ENCODE measurements at places on chromosomes 11 and 22.
A peak's percentile ranks its signal among the peaks of the same experiment; 100 is the strongest.

DNA sequence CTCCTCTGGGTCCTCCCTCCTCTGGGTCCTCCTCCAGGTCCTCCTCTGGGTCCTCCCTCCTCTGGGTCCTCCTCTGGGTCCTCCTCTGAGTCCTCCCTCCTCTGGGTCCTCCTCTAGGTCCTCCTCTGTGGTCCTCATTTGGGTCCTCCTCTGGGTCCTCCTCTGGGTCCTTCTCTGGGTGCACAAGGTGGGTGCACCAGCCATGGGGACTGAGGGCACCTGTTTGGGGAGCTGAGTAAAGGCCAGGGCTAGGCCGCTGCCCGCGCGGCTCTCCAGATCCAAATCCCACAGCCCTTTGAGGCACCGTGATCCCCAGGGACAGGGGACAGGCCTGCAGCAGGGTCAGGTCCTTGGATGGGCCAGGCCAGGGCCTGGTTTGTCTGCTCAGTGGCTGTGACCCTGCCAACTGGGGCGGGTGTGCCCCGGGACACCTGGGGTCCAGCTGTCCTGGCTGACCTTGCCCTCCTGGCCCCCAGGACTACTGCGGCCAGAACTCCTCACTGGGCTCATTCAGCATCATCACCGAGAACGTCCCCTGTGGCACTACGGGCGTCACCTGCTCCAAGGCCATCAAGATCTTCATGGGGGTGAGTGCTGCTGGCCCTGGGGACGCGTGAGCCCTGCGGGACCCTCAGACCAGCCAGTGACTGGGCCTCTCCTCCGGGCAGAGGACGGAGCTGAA is 12.7 kb downstream of the MUC2 start:
- no peak for DNase-seq

DNA sequence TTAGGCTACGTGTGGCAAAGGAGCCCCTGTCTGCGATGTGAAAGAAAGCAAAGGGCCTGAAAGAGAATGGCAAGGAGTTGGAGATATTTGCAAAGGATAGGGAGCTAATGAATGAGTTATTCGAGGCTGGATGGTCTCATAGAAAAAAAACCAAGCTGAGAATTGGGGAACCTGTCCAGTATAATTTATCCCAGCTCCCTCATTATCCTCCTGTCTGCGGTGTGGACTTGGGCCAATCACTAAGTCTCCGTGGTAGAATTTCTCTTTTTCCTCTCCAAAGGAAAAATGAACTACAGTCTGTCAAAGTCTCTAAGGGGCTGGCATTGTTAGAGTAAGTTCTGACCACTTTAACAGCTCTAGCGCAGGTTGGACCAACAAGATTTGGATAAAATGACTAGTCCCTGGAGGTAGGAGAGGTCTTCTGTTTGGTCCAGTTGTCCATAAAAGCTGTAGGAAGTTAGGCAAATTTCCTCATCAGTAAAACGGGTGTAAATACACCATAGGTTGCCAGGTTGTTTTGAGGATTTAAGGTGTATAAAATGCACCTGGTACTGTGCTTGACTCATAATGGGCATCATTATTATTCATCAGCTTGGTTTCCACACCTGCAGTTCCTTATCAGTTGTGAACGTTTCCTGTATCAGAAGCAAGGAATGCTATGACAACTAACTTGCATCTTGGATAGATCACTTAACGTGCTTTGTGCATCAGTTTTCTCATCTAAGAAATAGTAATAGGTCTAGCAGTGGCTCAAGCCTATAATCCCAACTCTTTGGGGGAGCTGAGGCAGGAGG is 10.3 kb upstream of the CDON start:
- DNase-seq, result no peak

GRCh38 chr11:110897035-110897434 is 184.8 kb upstream of the ARHGAP20 start:
- no peak for DNase-seq

DNA sequence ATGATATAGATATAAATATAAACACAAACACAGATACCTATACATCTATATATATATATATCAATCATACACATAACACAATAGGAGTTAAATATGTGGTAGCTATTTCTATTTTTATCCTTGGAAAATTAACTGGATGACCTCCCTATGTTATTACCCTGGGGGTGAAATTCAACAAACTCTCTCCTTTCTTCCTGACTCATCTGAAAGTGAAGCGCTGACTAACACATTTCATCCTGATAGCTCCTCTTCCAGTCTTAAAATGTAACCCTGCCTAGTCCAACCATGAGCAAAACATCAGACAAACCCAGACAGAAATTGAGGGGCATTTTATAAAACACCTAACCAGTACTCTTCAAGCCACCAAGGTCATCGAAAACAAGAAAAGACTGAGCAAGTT is 220.6 kb upstream of the ISX start:
- no peak for DNase-seq

GRCh38 chr11:79196950-79197349 is 243.9 kb downstream of the TENM4 start:
- no peak for DNase-seq

- DNase-seq, result no peak
These were observed 2.6 kb upstream of the NAALADL1 start for GRCh38 chr11:65060913-65061408.

GRCh38 chr11:113730887-113731726 is 25.0 kb upstream of the TMPRSS5 start:
- peak; percentile 49 for DNase-seq

DNA sequence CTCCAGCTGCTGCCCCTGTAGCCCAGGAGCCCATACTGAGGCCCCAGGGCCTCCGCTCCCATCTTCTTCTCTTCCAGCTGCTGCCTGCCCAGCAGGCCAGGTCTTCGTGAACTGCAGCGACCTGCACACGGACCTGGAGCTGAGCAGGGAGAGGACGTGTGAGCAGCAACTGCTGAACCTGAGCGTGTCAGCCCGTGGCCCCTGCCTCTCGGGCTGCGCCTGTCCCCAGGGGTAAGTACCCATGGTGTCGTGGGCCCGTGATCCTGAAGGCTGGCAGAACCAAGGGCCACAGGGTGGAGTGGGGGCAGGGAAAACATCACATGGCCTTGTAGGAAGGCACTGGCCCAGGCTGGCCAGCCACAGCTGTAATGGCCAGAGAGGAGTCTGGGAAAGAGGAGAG is 31.2 kb downstream of the OTOG start:
- DNase-seq, result no peak

DNA sequence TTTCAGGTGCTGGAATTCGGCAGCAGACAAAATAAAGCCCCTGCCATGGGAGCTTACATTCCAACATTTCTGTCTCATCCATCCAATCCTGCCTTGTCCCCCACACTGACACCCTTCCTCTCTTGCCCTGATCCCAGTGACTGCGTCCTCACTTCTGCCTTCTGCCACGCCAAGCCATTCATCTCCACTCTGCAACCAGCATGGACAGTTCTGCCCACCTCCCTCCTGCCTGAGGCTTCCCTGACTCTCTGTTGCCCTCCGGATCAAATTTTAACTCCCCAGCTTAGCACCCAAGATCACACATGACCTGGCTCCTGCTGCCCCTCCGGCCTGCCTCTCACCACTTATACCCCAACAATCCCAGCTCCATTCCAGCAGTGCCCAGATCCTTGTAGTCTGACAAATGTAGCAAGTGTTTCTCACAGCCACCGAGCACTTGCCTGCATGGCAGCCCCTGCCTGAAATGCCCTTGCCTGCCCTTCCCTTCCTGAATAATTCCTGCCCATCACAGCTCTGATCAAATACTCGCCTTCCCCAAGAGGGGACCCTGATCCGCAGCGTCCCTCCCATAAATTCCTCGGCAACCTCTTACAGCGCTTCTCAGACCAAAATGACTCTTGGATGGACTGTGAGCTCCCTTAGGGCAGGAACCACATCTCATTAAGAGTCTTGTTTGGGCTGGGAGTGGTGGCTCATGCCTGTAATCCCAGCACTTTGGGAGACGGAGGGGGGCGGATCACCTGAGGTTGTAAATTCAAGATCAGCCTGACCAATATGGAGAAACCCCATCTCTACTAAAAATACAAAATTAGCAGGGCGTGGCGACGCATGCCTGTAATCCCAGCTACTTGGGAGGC is 2.3 kb downstream of the ACTN3 start:
- no peak for DNase-seq

- DNase-seq, result peak; percentile 64
These were observed 20.6 kb downstream of the APOBEC3H start for GRCh38 chr22:39117585-39118191.

DNA sequence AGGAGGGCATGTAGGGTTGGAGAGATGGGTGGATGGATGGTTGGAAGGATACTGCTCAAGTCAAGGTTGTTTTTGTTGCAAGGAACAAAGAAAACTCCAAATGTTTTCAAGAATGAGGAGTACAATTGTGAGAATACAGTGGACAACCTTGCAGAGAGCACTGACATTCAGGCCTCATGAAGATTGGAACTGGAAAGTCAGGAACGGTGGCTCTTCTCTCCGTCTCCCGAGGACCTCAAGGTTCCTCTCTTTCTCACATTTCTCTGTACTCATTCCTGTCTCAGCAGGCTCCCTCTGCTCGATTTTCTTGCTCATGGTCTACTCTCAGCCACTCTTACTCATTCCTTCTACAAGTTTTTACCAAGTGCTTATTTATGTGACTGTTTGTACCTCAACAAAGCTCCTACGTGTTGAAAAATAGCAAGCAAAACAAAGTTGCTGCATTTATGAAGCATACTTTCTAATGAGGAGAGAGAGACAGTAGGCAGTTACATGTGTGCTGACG is 97.6 kb downstream of the SWAP70 start:
- no peak for DNase-seq

DNA sequence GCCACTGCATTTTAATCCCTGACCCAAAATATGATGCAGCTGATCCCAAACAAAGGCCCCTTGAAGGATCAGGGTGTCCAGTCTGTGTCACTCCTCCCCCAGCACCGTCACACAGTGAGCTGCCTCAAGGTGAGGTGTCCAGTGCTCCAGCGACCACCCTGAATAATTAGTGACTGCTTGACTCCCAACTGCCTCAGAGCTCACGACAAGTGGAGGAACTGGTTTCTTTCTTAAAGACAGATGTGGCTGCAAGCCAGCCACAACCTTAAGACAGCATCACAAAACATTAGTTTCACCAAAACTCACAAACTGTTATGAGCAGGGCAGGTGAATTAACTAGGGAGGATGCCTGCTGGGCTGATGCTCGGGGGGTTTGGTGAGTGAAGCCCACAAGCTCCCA is 74.6 kb downstream of the PIWIL3 start:
- no peak for DNase-seq

- DNase-seq, result peak; percentile 52
These were observed 7.3 kb downstream of the NEAT1 start for GRCh38 chr11:65429724-65430405.

DNA sequence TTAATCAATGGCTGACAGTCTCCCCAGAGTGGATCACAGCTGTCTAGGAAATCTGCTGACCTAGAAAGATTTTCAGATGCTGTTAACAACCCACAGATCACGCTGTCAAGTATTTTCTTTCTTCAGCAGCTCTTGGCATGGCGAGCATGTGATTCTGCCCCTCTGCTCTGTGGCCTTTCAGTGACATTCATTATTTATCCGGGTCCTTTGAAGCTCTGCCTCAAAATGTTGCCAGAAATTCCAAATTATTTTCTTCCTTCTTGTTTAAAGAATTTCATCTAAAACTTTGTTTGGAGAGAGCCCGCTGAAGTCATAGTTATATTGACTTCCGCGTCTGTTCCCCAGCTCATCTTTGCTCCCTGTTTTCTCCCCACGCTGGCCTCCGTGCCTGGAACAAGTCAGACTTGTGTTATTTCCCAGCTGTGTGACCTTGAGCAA is 134.1 kb downstream of the COMMD9 start:
- DNase-seq, result no peak

DNA sequence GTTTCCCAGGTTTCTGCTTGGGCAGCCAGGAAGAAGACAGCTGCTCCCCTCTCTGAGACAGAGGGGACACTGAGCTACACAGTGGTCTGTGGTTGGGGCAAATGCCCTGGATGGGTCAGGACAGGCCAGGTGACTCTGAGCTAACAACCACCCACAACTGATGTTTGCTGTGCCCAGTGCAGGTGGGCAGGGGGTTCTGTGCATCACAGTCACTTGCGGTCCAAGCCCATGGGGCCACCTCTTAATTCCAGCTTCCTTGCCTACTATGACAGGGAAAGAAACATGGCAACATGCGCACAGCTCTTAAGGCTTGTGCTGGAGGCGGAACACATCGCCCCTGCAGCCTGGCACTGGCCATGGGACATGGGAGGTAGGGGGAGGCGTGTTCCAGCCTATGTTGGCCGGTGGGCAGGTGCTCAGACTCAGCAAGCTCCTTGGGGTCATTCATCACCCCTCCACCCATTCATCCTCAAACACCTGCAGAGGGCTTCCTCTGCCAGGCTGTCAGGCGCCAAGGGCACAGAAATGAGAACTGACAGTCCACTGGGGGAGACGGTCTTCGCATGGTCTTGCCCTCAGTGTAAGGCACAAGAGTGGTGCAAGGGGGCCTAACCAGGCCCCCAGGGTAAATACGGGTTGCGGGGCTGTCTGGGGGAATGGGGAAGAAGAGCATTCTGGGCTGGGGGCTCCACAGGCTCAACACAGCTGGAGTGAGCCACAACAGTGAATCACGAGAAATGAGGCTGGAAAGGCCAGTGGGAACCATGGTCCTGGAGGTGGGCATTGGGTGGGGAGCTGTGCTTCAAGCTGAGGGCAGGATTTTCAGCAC is 55.6 kb downstream of the ARFGAP3 start:
- DNase-seq, result no peak

DNA sequence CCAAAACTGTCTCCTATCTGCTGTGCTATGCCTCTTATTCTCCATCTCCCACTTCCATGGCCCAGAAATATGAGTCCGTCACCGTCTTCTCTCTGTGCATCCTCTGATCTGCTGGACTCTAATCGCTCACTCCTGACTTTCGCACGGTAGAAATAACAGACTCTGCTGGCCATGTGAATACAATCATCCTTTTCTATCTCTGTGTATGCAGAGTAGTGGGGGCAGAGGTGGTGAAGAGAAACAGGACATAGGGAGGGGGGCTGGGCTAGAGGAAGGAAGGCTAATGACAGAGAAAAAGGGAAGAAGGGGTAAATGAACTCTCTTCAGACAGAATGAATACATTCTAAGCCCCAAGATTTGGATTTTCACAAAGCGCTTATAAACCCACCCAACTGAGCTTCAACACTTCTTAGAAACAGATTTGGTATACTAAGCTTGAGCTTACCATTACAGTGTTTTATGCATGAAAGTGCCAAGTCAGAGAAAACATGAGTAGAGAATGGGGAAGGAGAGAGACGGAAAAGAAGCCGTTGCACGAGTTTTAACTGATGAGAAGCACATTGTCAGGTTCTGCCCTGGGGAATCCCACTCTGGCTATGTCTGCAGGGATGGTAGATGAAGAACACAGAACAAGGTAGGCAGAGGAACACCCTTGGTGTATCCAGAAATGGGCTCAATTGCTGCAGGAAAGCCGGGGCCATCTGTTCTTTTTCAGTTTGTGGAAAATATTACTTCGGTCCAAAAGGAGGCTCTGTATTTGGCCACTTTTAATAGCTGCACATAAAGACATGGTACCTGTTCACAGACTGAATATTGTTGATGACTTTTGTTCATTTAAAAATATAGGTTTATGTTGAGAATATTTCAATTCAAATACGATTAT is 324.7 kb downstream of the ETS1 start:
- DNase-seq, result no peak

DNA sequence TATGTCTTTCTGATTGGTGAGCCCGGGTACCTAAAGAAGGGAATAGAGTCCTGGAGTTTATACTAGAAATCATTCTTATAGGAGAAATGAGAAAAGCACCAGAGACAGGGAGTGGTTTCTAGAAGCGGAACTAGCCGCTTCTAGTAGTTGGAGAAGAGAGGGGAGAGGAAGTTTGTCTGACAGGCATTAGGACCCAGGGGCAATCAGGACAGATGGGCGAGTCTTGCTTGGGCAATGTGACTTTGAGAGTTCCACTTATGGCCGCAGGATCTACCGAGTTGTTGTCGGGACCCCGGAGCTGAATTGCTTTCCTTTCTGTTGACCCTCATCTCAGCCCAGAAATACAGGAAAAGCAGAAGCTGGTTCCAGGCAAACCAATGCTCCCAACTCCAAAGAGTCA is 596.8 kb upstream of the CNTN5 start:
- no peak for DNase-seq
